ENCODE measurements at places on chromosomes 6 and 20.
A peak's percentile ranks its signal among the peaks of the same experiment; 100 is the strongest.

DNA sequence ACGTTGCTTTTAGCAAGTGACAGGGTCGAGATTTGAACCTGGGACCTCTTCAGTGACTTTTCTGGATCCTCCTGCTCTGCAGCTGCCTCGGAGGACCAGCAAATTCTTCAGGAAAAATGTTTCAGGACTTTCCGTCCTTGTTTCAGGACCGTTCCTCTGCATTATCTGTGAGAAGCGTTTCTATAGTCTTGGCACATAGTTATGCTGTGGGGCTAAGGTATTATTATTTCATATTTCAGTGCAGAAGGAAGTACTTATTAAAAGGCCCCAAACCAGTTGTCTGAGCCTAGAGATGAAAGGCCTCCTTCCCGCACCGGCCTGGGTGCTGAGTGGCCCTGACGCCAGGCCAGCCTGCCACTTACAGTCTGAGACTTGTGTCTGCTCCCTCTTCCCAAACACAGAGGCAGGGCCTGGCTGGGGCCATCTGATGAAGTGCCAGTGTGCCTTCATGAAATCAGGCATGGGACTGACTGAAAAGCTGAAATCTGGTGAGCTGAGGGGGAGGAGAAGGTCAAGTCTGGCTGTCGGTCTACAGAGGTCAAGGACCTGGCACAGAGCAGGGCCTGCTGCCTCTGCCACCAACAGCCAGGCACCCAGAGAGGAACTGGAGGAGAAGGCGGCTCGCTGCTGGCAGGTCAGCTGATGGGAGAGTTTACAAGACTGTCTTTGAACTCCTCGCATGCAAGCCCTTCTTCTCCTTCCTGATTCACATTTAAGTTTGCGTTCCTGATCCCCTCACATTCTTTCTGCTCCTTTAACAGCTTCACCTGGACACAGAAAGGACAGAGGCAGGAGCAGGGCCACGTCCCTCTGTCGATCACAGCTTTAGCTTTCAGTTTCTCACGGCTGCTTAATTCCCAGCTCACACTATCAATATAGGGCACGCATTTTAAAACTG lies 8.9 kb upstream of the QKI start:
- peak; percentile 13 for DNase-seq

DNA sequence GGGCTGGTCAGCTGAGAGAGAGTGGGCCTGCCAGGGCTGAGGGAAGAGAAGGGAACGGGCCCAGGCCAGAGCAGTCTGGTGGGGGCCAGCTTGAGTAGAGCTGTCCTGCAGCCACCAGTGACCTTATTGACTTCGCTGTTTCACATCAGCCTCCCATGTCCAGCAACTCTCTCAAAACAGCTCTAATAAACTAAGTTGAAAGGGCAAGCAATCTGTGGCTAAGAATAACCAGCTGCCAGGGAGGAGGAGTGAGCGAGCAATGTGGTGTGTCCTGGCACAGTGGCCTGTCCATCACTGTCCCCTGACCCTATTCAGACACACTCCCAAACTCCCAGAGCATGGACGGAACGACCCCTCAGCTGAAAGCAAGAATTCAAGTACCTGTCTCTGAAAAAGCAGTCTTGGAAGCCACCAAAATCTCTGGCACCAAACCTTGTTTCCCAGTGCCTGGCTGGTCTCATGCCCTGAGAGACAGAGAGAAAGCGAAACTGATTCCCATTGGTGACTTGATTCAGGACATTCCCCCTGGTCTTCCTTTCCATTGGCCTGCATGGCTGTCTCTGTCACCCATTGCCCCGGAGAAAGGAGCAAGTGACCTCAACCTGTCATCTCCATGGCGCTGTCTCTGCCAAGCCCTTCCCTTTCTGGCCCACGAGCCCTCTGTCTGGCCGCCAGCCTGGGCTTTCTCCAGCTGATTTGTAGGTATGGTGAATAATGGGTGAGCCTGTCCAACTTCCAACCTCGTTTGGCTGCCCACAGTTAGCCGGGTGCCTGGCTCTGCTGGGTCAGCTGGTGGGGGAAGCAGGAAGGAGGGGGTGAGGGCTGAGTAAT lies at the start of gene DDO:
Gene DDO (minus strand): TSS at position 490 of the 831 bp plus-strand sequence. CDS start 2,113 bp downstream, outside the sequence.
- no peak for DNase-seq

- DNase-seq = no peak
Measured at GRCh38 chr20:46621492-46621891, 29.8 kb downstream of the SLC13A3 start.

GRCh38 chr20:5481872-5482271 lies 165.1 kb upstream of the PROKR2 start:
- DNase-seq = no peak

DNA sequence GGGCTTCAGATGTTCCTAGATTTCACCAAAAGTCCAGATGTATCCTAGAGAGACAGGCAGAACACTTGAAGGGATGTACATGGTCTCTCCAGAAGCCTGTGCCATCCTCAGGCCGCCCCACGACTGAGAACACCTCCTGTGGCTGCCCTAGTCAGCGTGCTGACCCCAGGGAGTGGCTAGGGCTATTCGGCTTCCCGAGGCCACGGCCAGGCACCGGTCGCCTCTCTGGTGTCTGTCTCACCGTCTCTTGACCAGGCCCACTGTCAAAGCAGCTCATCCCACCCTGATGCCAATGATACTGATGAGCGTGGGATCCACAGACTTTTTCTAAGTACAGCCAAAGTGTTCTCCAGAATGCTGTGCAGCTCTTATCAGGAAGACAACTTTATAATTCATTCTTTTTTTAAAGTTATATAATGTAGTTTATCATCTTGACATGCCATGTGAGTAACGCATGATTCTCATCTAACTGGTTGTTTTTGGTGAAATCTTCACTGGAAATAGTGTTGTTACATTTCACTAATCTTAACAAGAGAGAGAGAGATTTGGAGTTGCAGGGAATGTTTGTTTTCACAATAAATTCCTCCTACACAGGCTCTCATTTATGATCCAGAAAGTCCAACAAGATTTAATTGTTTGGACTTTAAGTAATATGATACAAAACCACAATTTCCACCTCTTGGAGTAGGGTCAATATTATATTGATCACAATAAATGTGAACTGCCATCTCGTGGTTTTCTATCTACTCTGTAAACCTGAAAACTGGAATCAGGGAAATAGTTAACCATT lies 41.7 kb upstream of the KLHL31 start:
- no peak for DNase-seq

- no peak for DNase-seq
Measured at GRCh38 chr6:138523347-138524210, 24.3 kb upstream of the NHSL1 start.

DNA sequence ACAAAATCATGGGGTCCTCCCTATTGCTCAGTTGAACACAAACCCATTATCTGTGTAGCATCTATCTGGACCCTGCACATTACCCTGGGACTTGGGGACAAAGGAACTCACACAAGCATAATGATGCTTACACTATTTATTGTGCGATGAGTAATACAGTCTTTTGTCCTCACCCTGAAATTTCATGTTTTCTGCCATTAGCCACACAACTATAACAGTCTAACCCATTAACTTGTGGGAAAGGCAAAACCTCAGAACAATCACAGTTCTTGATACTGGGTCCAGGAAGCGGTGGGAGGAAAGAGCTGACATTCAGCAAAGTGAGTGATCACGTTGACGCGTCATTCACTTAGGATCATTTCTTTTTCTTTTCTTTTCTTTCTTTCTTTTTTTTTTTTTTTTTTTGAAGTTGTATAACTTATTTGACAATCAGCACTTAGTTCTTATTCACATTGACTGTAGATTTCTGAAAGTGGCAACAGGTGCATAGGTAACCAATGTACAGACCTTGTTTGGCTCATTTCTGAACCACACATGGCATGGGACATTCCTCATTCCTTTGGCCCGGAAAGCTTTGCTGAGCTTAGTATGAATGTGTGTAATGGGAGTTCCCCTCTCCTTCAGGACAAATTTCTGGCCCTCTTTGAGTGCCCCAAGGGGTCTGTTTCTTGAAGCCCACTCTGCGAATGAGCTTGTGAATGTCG lies 94.8 kb upstream of the CNKSR3 start:
- DNase-seq = peak; percentile 29

DNA sequence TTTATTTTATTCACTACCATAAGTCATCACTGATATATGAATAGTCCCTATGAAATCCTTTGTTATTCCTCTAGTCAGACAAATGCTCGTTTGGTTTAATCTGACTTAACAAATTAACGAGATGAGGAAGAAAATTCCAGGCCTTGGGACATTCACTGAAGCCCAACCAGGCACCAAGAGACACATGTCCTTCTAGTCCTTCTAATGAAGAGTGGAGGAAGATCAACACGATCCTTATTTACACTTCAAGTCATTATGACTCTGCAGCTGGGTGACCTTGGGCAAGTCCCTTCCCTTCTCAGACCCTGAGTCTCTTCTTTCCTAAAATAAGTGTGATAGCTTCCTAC lies 117.5 kb downstream of the CEBPB start:
- DNase-seq = no peak

DNA sequence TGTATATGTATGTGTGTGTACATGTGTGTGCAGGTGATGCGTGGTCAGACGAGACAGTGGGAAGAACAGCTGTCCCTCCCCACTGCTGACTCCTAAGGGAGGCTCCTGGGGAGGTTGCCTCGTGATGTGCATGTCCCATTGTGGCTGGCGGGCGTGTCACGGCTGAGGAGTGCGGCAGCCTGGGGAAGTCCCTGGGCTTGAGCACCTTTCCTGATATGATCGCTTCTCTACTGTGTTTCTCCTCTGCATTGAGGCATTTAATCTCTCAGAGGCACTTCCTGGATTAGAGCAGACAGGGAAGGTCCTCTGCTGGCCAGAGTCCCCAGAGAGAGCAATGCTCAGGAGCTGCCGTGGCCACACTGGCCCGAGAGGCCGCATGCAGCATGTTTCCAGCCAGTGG lies 11.4 kb downstream of the NPBWR2 start:
- DNase-seq = no peak

- DNase-seq = no peak
Measured at GRCh38 chr20:10012464-10012863, 22.3 kb upstream of the ANKEF1 start.

DNA sequence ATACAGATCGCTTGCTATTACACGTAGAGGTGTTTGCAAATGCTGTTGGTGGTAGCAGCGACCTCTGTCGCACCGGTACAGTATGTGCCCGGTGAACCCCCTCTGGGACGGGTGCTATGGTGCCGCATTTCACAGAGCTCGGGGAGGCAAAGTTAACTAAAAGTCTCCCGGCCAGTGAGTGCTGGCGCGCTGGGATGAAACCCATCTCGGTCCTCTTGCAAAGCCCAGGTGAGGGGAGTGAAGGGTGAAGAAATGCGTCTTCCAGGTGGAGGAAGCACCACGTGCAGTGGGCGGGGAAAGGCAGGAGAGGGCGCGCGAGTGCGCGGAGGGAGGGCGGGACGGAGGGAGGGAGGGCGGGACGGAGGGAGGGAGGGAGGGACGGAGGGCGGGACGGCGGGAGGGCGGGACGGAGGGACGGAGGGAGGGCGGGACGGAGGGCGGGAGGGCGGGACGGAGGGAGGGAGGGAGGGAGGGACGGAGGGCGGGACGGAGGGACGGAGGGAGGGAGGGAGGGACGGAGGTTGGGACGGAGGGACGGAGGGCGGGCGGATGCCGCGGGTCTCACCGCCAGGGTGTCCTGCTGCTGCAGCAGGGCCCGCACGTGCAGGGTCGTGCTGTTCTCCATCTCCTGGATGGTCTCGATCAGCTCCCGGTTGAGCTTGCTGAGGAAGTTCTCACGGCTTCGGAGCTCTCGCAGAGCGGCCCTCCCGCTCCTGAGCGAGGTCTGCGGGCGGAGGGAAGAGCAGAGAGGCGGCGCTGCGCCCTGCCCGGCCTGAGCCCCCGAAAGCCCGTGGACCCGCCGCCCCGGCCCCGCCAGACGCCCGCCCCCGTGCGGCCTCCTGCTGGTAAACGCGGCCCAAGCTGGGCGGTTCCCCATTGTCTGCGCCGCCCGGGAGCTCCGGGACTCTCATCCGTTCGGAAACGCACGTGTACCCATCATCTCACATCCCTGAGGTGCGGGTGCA lies 11.7 kb downstream of the C20orf96 start:
- no peak for DNase-seq

DNA sequence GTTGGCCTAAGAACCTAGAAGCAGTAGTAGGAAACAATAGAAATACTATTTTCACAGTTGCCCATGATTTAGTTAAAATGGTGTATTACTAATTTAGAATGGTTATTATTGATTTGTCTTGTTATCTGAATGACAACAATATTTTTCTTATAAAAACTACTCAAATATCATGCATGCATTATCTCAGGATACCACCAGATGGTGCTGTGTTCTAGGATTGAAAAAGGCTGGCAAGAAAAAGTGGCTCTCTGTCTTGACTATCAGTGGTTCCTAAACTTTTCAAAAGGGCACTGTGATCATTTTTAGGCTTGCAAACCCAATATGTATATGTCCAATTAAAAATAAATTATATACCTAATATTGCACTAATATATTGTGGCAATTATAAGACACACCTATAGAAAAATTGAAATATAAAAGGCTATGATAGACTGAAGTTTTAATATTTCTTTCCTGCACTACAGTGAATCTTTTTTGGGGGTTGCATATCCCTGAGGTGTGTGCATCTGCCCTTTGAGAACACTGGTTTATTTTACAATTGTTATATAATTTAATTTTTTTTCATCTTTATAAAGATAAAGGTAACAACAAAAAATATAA lies 131.7 kb upstream of the MLIP start:
- DNase-seq = no peak

DNA sequence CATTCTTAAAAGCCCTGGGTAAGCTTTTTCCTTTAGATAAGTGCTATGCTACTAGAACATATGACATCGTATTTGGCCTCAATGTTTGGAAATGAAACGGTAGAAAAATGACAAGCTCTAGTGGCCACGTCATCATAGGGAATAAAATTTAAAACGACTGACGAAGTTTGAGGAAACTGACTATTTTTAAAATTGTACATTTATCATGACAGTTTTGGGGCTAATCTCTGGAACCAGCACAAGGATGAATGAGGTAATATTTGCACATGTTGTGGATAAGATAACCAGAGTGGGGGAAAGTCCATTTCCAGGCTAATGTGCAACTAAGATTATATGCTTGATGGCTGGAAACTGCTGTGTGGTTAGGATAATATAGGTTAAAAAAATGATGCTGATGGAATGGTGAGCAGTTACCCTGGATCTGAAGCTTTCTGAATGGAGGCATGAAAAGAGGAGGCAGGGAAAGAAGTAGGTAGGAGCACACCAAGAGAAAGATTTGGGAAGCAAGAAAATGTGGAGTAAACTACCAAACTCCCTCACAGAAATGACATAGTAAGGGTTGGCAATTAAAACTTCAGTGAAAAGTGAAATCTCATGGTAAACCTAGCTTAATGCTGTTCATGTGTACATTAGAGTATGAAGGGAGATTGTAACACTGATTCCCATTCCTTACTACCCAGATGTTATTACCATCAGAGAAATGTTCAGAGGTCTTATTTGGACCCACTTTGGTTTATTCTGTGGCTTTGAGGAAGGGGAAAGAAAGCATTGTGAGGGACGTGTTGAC lies 42.7 kb upstream of the CEP162 start:
- DNase-seq = no peak

DNA sequence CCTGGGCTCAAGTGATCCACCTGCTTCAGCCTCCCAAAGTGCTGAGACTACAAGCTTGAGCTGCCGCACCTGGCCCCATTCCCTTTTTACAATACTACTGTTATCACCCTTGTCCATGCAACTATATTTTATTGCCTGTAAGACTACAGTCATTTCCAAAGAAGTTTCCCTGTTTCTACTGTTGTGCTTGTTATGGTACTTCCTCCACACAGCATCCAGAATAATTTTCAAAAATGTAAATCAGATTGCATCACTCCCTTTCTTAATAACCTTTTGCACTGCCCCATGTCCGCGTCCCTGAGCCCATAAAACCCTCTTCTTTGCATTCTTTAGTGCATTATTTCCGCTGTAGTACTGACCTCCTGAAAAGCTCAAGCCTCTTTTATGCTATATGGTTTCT lies 128.9 kb upstream of the AKIRIN2 start:
- no peak for DNase-seq

Measured in activated naive CD8-positive, alpha-beta T cell treated with anti-CD3 and anti-CD28 coated beads, Interleukin-2, amount 50 U/mL, for 24 hours (primary cell).